ENCODE measurements at places on chromosomes 16 and 17. TPM values are rescaled to one million over a fixed set of nuclear protein-coding genes. Genes with fewer than 3 reads are reported as not detected.
A peak's percentile ranks its signal among the peaks of the same experiment; 100 is the strongest.

- no peaks in the 10 kb centered on the region for H3K27me3 ChIP-seq
- H3K36me3 ChIP-seq = peaks cover 6% of the 10 kb centered on the region
- DNase-seq = no peak
- H3K27ac ChIP-seq = no peak overlapping the region
- H3K4me1 ChIP-seq = no peaks in the 10 kb centered on the region
Measured at GRCh38 chr17:28151001-28151400, 108.5 kb downstream of the NLK start.

Gene NPEPPS
- 194 TPM for total RNA-seq

Gene ALOX12
- total RNA-seq = 1.5 TPM

DNA sequence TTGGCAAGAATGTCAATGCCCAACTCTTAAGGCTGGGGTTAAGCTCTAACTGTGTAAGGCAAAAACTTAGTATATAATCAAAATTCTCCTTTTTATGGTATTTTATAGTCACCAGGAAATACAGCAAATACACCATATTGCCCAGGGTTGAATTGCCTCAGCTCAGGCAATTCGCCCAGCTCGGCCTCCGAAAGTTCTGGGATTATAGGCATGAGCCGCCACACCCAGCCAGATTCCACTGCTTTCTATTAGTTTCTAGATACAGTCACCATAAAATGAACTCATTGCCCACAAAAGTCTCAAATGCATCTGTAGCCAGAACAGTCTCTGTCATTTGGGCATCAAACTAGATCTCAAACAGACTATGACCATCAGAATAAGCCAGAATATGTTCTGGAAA, 238.7 kb upstream of the TOX3 start:
- no peak overlapping the region for H3K27ac ChIP-seq
- H3K36me3 ChIP-seq = no peaks in the 10 kb centered on the region
- H3K27me3 ChIP-seq = no peaks in the 10 kb centered on the region
- no peaks in the 10 kb centered on the region for H3K4me1 ChIP-seq
- peak; percentile 13 for DNase-seq

DNA sequence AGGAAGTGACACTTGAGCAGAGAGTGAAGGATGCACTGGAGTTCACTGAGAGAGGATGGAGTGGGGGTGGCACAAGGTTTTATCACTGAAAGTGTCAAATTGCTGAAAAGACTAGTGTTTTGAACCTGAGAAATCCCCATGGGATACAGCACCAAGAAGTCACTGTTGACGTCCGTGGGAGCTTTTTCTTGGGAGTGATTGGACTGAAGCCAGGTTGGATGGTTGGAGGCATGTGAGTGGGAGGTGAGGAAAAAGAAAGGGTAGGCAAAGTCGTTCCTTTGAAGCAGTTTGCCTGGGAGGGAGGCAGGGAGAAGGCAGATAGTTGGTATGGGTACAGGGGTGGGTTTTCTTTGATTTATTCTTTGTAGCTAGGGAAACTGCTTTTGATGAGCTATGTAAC, 39.9 kb upstream of the SDK2 start:
- peaks cover 6% of the 10 kb centered on the region for H3K27me3 ChIP-seq
- no peaks in the 10 kb centered on the region for H3K4me1 ChIP-seq
- peak; percentile 43 for DNase-seq
- H3K27ac ChIP-seq = no peak overlapping the region
- no peaks in the 10 kb centered on the region for H3K36me3 ChIP-seq

DNA sequence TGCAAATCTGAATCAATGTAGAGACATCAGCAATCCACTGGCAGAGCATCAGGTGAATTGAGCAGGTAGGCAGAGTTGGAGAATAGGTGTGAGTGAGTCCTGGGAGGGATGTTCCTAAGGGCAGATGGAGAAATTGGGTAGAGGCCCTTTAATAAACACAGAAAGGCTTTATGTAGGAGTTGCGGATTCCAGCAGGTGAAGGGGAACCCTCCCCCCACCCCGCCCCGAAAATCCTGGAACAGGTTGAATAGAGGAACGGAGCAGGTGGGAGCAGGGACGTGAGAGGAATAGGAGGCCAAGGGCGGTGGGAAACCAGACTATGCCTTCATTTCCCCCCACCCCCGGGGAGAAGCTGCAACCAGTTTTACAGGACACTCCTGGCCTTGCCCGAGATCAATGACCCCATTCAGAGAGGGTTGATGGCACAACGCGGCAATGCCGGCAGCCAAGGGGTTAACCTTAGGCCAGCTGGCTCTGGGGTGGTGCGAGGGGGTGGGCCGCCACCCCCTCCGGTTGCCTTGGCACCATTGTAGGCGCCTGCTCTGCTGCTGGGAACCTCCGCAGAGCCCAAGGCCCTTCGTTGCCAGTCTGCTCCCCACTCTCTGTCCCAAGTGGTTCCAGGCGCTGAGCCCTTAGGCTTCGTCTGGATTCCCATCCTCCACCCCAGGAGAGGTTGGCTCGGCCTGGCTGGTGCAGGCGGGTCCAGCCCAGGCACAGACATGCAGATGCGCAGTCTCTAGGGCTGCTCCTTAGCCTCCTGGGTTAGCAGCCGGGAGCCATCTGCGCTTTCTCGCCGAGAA, 814 bp upstream of the RUNDC3A start:
- H3K27ac ChIP-seq = peak overlapping the region; percentile 58
- peak overlapping the region; percentile 81 for H3K4me3 ChIP-seq
- H3K4me1 ChIP-seq = no peaks in the 10 kb centered on the region
- H3K27me3 ChIP-seq = no peaks in the 10 kb centered on the region
- DNase-seq = peak; percentile 95

- H3K27me3 ChIP-seq = no peaks in the 10 kb centered on the region
- no peaks in the 10 kb centered on the region for H3K4me1 ChIP-seq
- no peak overlapping the region for H3K4me3 ChIP-seq
- DNase-seq = no peak
Measured at GRCh38 chr17:66573078-66573477, 261.8 kb upstream of the CACNG5 start.

Gene MPV17L
- total RNA-seq = 2.7 TPM

GRCh38 chr17:34227707-34228106, 27.4 kb upstream of the CCL2 start:
- DNase-seq = no peak
- H3K27me3 ChIP-seq = no peaks in the 10 kb centered on the region
- no peak overlapping the region for H3K4me3 ChIP-seq

DNA sequence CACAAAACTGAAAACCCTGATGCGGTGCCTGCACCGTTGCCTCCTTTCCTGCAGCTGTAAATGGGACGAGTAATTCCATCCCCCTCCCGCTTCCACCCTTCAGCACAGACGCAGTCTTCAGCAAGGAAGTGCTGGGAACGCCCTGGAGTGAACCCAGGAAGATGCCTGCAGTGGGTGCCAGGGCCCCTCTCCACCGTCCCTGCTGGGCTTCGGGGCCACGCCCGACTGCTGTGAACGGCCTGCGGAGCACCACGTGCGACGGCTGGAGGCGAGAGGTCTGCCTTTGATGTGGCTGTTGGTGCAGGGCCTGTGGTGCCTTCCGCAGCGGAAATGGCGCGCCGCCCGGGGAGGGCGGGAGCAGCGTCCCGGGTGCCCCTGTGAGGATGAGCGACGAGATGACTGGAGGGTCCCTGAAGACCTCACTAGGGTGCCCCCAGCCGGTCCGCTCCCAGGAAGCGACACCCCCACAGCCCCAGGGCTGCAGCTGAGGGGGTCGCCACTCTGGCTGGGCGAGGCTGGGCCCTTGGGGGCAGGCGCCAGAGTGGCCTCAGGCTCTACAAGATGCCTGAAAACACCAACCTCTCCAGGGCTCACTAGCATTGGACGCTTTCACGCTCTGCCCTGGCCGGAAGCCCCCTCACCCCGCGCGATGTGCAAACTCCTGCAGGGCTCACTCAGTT, 749 bp upstream of the MC1R start:
- DNase-seq = peak; percentile 83
- no peaks in the 10 kb centered on the region for H3K27me3 ChIP-seq
- H3K36me3 ChIP-seq = peaks cover 6% of the 10 kb centered on the region
- no peak overlapping the region for H3K27ac ChIP-seq
- H3K4me1 ChIP-seq = no peaks in the 10 kb centered on the region

- H3K27ac ChIP-seq = no peak overlapping the region
- DNase-seq = no peak
- no peak overlapping the region for H3K4me3 ChIP-seq
- H3K36me3 ChIP-seq = no peaks in the 10 kb centered on the region
- H3K4me1 ChIP-seq = peaks cover 29% of the 10 kb centered on the region
Measured at GRCh38 chr16:11144122-11144521, 111.9 kb downstream of the SOCS1 start.
